ENCODE measurements at places on chromosomes 5 and 9. TPM values are rescaled to one million over a fixed set of nuclear protein-coding genes. Genes with fewer than 3 reads are reported as not detected.

DBH gene
- 0.06 TPM for total RNA-seq

GABRP gene
- total RNA-seq = 44.3 TPM

SLC45A2 gene
- total RNA-seq = 0.66 TPM

OBP2B gene
- total RNA-seq = not detected

NUTM2F gene
- not detected for total RNA-seq

ST8SIA4 gene
- 9.4 TPM for total RNA-seq

CKS2 gene
- total RNA-seq = 10.6 TPM

TMEM232 gene
- total RNA-seq = 4.1 TPM

SPRY4 gene
- total RNA-seq = 17.4 TPM

HRH2 gene
- 1.4 TPM for total RNA-seq

ZNF462 gene
- 37.1 TPM for total RNA-seq

All from mucosa of gallbladder (tissue), 1 donor.